ENCODE measurements at places on chromosomes 11 and 22. TPM values are rescaled to one million over a fixed set of nuclear protein-coding genes. Genes with fewer than 3 reads are reported as not detected.

WNT7B gene
- not detected for total RNA-seq

DNA sequence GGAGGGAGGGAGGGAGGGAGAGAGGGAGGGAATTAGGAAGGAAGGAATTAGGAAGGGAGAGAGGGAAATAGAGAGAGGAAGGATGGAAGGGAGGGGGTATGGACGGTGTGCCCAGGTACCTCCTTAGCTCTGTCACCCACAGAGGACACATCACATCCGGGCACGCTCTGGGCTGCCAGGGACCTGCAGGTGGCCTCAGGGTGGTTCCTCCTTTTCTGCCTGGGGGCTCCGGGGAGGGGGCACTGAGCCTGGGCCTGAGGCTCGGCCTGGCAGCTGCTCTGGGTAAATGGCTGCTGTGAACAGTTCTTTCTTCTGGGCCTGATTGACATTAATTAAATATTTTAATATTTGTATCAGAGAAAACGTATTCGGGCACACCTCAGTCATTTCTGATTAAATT is 733.5 kb downstream of the BRD1 start:
- H3K4me3 ChIP-seq, result no peak overlapping the region
- H3K27me3 ChIP-seq, result peaks cover 3% of the 10 kb centered on the region
- no peak overlapping the region for H3K27ac ChIP-seq
- H3K36me3 ChIP-seq, result no peaks in the 10 kb centered on the region
- no peaks in the 10 kb centered on the region for H3K4me1 ChIP-seq

DNA sequence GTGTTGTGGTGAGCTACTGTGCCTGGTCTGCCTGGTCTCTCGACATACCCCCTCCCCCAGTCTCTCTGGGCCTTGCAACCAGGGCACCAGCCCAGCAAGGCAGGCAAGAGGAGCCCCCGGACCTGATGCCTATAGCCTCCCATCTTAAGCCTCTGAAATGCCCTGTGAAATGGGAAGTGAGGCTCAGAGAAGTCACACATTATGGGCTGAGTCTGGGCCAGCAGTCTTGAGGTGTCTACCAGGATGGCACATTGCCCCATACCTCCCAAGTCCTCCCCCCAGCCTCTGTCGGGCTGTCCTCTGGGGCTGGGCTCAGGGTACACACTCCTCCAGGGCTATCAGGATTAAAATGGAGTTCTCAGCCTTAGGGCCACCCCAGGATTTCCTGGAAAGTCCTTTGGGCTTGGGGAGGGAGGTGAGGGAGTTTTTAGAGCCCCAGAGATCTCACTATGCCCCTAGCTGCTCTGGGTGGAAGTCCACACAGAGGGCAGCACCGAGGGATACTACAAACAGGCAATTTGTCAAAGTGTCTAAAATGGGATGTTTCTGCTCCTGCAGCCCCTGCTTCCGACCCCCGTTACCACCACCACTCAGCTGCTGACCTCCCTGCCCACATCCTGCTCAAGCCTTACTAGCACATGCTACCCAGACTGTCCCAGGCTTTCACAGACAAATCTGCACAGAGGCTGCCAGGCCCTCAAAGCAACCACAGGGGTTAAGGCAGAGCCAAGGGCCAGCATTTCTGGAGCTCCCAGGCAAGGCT is 3.1 kb upstream of the SH3BP1 start:
- H3K36me3 ChIP-seq, result peaks cover 36% of the 10 kb centered on the region
- no peak for ATAC-seq
- peak overlapping the region; percentile 78 for H3K27ac ChIP-seq
- no peaks in the 10 kb centered on the region for H3K27me3 ChIP-seq
- peaks cover 34% of the 10 kb centered on the region for H3K4me1 ChIP-seq
- H3K4me3 ChIP-seq, result peak overlapping the region; percentile 87

SMIM35 gene
- not detected for total RNA-seq

DNA sequence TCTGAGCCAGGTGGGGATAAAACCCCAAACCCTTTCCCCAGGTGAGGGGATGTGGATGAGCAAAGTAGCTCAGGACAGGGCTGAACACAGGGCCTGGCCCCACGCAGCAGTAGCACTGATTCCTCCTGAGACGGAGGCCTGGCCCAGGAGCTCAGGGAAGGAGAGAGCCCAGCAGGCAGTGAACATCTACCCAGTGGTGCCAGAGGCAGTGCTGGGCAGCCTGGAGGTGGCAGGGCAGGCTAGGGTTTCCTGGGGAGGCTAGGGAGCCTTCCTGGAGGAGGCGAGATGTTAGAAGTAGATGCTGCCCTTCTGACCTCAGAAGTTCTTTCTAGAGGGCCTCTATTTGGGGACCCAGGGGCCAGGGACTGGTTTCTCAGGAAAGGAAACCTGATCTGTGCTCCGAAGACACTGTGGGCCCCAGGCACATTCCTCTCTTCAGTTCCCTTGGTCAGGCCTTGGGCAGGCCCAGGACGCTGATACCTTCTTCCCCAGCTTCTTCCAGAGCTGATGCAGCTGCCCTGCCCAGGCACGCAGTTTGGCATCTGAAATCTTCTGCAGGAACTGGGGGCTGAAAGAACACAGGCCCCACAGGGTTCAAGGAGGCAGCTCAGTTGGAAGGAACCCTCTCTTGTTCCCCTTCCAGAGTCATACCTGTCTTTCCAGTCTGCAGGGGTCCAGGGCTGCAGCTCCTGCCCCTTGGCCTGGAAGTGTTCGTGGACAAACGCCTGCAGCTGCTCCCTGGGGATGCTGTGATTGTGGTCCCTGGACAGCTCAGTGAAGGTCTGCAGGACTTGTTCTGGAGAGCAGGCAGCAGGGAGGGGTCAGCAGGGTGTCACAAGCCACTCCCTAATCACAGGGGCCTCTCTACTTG is 16.8 kb downstream of the TREH start:
- H3K27me3 ChIP-seq, result no peaks in the 10 kb centered on the region
- no peaks in the 10 kb centered on the region for H3K4me1 ChIP-seq
- no peaks in the 10 kb centered on the region for H3K36me3 ChIP-seq
- no peak overlapping the region for H3K27ac ChIP-seq

DNA sequence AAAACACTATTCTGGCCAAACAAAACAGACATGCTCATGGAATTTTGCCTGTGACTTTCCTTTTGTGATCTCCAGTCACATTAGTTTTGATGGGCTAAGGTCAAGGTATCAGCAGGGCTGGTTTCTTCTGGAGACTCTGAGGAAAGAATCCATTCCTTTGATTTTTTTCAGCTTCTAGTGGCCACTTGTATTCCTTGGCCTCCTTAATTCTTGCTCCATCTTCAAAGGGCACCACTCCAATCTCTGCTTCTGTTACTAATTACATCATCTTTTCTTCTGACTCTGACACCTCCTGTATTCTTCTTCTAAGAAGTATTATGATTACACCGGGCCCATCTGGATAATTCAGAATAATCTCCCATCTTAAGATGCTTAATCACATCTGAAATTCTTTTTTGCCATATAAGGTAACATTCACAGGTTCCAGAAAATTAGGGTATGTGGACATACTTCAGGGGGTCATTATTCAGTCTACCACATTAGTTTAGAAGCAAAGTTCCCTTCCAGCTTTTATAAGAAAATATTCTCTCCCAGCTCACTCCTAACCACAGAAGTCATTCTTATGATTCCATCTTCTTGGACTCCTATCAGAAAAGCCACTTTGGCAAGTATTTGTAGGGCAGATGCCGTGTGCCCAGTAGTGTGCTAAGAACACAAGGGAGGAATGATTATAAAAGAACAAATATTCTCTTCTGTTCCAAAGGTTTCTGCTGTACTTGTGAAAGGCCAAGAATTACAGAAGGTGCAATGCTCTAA is 56.4 kb upstream of the FSHB start:
- H3K4me3 ChIP-seq, result no peak overlapping the region
- peaks cover 3% of the 10 kb centered on the region for H3K27me3 ChIP-seq
- no peak for ATAC-seq
- H3K36me3 ChIP-seq, result no peaks in the 10 kb centered on the region

All from activated T-helper 17 cell treated with anti-CD3 and anti-CD28 coated beads, Interleukin-2, amount 50 U/mL, for 72 hours (primary cell).